ENCODE measurements at places on chromosomes 4 and X. TPM values are rescaled to one million over a fixed set of nuclear protein-coding genes. Genes with fewer than 3 reads are reported as not detected.

The CT45A1 gene
- total RNA-seq, result not detected

The NPFFR2 gene
- total RNA-seq, result not detected

The EDA2R gene
- 0.62 TPM for total RNA-seq

The TLR1 gene
- 41.9 TPM for total RNA-seq

The MXRA5 gene
- total RNA-seq, result not detected

The RNF128 gene
- not detected for total RNA-seq

The TMPRSS11B gene
- total RNA-seq, result not detected

The HELT gene
- total RNA-seq, result not detected

GRCh38 chrX:110454336-110454735 is 95.7 kb downstream of the RTL9 start:
- H3K36me3 ChIP-seq, result no peaks in the 10 kb centered on the region
- no peaks in the 10 kb centered on the region for H3K27me3 ChIP-seq
- no peak overlapping the region for H3K4me3 ChIP-seq
- H3K27ac ChIP-seq, result no peak overlapping the region

- H3K4me3 ChIP-seq, result no peak overlapping the region
- H3K36me3 ChIP-seq, result no peaks in the 10 kb centered on the region
- H3K4me1 ChIP-seq, result no peaks in the 10 kb centered on the region
- peak; percentile 32 for DNase-seq
- H3K27me3 ChIP-seq, result no peaks in the 10 kb centered on the region
Measured at GRCh38 chrX:66731398-66731797, 92.5 kb upstream of the EDA2R start.

DNA sequence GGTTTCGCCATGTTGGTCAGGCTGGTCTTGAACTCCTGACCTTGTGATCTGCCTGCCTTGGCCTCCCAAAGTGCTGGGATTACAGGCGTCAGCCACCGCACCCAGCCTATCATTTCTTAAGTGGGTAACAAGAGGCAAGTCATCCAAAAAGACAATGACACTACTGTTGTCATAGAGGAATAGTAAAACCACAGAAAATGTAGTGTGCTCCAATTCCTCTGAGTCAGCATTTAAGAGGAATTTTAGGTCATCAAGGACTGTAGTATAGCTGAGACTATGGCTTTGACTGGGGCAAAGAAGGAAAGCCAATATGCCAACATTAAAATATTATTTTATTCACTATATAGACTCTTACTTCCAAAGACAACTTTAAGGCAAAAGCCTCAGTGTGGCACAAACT is 48.4 kb downstream of the ATP8A1 start:
- H3K4me3 ChIP-seq, result no peak overlapping the region
- DNase-seq, result no peak
- no peaks in the 10 kb centered on the region for H3K4me1 ChIP-seq
- H3K36me3 ChIP-seq, result peaks cover 6% of the 10 kb centered on the region
- H3K27ac ChIP-seq, result no peak overlapping the region
- no peaks in the 10 kb centered on the region for H3K27me3 ChIP-seq

DNA sequence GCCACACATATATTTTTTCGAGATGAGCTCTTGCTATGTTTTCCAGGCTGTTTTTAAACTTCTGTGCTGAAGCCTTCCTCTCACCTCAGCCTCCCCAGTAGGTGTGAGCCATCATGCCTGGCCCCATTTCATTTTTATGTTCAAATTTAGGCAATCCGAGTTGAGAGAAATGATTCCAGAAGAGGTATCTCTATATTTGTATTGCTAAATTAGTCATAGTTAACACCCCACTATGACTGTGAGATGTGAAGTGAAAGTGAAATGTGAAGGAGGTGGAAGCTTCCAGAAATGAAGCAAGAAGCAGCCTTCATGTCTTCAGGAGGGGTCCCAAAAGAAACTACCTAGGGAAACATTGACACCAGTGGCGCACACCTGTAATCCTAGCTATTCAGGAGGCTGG is 17.7 kb downstream of the APELA start:
- H3K36me3 ChIP-seq, result no peaks in the 10 kb centered on the region
- no peaks in the 10 kb centered on the region for H3K4me1 ChIP-seq
- no peaks in the 10 kb centered on the region for H3K27me3 ChIP-seq
- H3K4me3 ChIP-seq, result no peak overlapping the region

DNA sequence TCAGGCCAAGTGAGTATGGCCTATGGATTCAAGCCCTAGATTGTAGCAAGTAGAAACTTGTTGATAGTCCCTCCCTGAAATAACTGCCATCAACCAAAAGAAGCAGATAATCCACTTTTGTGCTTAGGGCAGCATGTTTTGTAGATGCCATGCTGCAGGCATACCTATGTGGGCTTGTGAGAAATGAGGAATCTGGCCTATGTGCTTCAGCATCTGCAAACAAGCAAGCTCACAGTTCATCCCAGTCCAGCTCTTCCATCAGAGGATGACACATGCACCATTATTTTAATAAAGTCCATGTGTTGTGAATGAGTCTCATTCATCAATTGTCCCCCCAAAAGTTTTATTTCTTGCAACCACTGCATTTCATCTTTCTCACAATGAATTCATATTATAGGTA is 421.9 kb upstream of the DIPK2B start:
- DNase-seq, result no peak
- no peaks in the 10 kb centered on the region for H3K27me3 ChIP-seq
- no peak overlapping the region for H3K27ac ChIP-seq
- H3K36me3 ChIP-seq, result no peaks in the 10 kb centered on the region

GRCh38 chr4:21986307-21986706 is 37.7 kb upstream of the KCNIP4 start:
- no peaks in the 10 kb centered on the region for H3K27me3 ChIP-seq
- H3K4me3 ChIP-seq, result no peak overlapping the region
- H3K36me3 ChIP-seq, result no peaks in the 10 kb centered on the region
- no peak for DNase-seq
- H3K4me1 ChIP-seq, result no peaks in the 10 kb centered on the region

DNA sequence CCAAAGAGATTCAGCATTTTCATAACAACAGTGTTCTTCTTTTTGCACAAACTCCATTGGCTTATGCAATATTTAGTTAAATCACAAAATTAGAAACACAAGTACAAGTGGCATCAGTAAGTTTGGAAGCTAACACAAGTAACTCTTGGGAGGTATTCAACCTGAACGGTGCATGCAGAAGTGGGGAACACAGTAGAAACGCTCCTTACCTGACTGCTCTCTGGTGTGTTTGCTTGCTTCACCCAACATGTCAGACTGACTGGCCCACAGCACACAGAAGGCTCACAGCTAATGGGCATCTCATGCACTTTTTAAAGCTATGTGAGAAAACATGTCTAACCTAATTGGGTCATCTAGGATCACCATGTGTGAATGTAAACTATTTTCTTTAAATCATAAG is 133.6 kb downstream of the MAGEB17 start:
- H3K27me3 ChIP-seq, result no peaks in the 10 kb centered on the region
- H3K27ac ChIP-seq, result no peak overlapping the region
- no peaks in the 10 kb centered on the region for H3K4me1 ChIP-seq
- no peak for DNase-seq
- no peaks in the 10 kb centered on the region for H3K36me3 ChIP-seq

- no peaks in the 10 kb centered on the region for H3K4me1 ChIP-seq
- no peak overlapping the region for H3K27ac ChIP-seq
- no peaks in the 10 kb centered on the region for H3K27me3 ChIP-seq
- no peaks in the 10 kb centered on the region for H3K36me3 ChIP-seq
- no peak for DNase-seq
Measured at GRCh38 chrX:11450354-11450753, 157.1 kb downstream of the AMELX start.

GRCh38 chr4:140134746-140135425 is 19.1 kb downstream of the MAML3 start:
- no peaks in the 10 kb centered on the region for H3K27me3 ChIP-seq
- no peak overlapping the region for H3K27ac ChIP-seq
- H3K4me3 ChIP-seq, result no peak overlapping the region
- DNase-seq, result no peak

GRCh38 chrX:96372313-96373046 is 312.2 kb upstream of the DIAPH2 start:
- DNase-seq, result no peak
- no peaks in the 10 kb centered on the region for H3K4me1 ChIP-seq
- no peaks in the 10 kb centered on the region for H3K27me3 ChIP-seq
- no peak overlapping the region for H3K4me3 ChIP-seq
- no peaks in the 10 kb centered on the region for H3K36me3 ChIP-seq
- H3K27ac ChIP-seq, result no peak overlapping the region

Data from naive thymus-derived CD4-positive, alpha-beta T cell (primary cell).